ENCODE measurements at places on chromosomes 6 and 20.

DNA sequence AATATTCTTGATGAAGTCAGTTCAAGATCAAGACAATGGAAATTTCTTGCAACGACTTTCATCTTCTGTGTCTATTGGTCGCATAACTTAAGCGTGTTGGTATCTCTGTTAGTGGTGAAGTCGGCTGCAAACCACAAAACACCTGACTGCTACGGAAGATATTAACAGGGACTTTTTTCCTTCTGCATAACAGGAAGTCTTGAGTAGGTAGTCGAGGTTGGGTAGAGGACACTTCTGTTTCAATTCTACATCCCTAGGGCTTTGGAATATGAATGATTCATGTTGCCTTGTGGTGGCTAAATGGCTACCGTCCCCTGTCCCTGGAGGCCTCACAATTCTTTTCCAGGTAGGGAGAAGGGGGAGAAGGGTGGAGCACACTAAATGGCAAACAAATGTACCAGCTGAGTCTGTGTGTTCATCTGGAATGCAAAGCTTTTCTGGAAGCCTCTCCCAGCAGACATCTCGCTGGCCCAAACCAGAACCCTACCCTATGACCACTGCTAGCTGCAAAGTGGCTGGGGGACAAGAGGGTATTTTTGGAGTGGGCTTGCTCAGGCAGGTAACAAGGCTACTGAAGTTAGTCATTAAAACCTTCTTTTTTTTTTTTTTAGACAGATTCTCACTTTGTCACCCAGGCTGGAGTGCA lies 34.6 kb upstream of the NKX2-2 start:
- DNase-seq = no peak

GRCh38 chr6:90701146-90701781 lies 114.4 kb upstream of the MAP3K7 start:
- no peak for DNase-seq

GRCh38 chr20:43761386-43762340 lies 34.9 kb upstream of the GTSF1L start:
- DNase-seq = no peak

DNA sequence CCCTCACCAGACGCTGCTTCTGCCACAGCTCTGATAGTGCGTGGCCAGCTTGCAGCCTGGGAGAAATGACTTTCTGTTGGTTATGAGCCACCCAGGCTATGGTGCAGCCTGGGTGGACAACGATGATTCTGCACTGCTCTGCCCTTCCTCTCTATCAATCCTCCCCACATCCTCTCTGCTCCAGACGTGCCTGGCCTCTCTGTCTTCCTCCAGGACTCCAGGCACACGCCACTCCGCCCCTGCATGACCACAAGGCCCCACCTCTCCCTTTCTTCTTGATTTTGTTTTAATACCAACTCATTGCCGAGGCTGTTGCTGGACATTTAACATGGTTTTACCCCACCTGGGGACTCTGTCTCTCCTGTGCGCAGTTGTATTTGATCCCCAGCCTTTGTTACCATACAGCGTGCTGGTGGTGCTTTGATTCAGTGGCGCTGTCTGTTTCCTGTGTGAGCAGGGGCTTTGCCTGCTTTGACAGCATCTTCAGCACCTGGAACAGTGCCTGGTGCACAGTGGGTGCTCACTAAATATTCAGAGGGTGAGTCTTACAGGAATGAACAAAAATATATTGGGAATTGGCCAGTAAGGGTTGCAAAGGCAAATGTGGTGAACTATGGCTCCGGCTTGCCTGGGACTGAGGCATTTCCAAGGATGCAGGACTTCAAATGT lies 280.9 kb downstream of the CDH26 start:
- DNase-seq = no peak

- DNase-seq = no peak
These were observed 26.8 kb downstream of the JAG1 start for GRCh38 chr20:10646886-10647420.

DNA sequence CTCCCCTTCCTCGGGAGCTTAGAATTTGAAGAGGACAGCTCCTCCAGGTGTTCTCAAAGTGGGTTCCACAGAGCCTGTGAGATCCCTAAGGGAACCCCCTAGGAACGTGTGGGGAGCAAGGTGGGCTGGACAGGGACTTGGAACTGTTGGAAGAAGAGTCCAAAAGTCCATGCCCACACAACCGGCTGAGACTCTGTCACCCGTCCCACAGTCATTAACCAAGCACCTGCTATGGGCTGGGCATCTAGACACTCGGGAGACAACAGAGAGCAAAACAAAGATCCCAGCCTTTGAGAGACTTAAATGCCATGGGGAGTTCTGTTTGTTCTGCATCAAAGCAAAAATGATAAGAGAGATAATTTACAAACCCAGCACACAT lies 51.9 kb upstream of the SAYSD1 start:
- no peak for DNase-seq

DNA sequence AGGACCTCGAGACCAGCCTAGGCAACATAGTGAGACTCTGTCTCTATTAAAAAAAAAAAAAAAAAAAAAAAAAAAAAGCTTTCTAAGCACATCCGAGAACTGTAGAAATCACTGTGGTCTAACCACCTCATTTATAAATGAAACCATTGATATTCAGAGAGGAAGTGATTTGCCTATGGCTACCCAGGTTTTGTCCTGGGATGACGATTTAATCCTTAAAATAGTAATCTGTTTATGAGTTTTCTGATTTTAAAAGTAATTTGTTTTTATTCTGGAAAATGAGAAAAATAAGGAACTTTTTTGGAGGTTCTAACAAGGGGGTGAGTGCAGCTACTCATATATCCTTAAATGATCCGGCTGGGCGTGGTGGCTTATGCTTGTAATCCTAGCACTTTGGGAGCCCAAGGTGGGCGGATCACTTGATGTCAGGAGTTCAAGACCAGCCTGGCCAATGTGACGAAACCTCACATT lies 6.5 kb upstream of the BTN3A2 start:
- DNase-seq = no peak

DNA sequence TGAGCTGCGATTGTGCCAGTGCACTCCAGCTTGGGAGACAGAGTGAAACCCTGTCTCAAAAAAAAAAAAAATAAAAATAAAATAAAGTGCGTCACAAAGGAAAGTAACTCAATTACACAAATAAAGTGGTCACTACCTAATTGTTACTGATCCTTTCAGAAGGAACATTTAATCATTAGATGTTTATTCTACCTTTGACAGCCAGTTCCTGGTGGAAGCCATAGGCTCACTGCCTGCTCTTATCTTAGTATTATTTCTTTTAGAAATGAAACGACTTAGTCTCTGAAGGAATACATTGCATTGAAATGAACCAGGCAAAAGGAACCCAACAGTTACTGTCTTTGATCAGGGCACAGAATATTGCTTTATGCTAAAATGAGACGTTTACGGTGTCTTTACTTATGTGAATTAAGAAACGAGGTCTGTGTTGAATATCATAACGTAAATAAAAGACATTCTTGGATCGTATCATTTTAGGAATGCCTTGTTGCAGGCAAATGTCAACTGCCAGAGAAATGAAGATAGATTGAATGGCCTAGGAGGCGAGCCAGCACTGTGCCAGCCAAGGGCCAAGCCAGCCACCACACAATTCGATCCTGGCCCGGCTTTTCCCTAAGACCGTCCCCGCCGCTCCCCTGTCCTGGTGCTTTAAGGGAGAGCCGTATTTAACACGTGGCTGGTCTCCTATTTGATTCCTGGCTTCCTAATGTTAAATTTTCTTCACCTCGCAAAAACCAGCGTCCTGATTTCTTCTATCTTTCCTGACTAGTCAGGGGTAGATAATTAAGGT lies 136.7 kb upstream of the GMDS start:
- no peak for DNase-seq

- DNase-seq = no peak
These were observed 51.1 kb downstream of the BPIFB1 start for GRCh38 chr20:33334111-33334510.

GRCh38 chr6:157445277-157446009 lies 64.5 kb downstream of the ZDHHC14 start:
- DNase-seq = no peak

DNA sequence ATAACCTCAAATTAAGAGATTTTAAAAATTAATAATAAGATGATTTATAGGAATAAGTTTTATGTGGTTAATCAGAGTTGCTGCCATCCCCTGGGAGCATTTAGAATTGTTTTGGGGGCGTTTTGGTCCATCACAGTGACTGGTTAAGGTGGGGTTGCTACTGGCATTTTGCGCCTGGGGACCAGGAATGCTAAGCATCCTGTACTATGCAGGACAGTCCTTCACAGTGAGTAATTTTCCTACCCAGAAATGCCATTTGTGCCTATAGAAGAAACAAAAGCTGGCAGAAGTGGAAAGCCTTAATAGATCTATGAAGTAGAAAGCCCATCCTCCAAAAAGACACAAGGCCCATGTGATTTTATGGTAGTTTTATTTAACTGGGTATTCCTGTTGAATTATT lies 118.0 kb downstream of the ANKS1A start:
- no peak for DNase-seq

DNA sequence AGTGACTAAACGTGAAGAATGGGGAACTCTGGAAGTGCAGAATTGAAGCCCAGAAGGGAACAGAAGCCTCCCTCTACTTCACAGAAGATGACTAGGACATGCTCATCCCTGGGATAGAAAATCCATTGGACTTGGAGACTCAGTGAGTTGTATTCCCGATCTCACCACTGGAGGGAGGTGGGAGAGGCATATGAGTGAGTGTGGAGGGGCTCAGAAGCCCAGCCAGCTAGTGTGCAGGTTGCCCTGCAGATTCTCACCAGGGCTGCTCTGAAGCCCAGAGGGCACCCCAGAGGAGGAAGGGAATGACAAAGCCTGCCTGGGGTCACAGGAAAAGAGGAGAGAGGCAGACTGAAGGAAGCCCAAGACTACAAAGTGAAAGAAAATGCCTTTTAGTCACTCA lies 42.1 kb upstream of the HLA-E start:
- DNase-seq = no peak

DNA sequence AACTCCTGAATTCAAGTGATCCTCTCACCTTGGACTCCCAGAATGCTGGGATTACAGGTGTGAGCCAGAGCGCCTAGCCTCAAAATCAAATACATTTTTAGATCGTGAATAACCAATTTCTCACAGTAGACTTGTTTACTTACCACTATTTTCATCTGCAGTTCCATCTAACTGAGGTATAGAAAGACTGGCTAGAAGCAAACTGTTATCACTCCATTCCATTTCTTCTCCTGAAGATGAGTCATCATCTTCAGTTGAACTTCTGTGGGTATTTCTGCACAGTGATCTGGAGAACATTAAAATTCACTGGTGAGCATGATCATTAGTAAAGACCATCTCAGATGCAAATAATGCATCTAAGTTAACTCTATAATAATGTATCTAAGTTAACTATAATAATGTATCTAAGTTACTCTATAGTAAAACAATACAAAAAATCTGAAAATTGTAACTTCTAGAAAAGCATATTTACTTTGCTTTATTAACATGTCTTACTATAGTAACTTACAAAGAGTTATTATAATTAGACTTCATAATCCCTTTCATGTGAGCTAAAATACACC lies 105.4 kb downstream of the REV3L start:
- no peak for DNase-seq

DNA sequence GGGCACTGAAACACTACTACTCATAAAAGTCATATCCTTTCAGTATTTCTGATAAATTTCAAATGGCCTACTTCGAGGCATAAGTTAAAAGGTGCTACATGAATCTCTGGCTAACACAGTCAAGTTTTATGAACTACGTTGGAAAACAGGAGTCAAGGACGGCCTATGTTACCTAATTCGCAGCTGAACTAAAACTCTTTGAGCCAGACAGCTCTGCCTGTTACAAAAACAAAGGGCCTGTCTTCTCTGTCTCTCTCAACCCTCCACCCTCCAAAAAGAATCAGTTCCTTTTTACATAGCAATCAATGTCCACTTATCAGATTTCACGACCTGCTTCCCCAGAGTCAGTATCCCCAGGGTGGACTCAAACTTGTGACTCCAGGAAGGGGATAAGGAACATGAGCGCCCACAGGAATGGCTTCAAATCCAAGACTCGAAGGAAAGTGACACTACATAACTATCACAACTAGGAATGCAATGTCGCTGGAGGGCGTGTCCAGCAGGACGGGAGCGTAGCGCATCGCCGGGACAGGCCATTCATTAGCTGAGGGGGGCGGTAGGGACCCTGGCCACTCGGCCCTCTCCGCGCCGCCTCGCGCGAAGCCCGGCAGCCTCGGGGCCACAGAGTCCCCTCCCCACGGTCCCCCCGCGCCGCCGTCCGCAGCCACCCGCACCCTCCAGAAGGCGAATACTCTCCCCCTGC lies 591 bp downstream of the IBTK start:
- DNase-seq = peak; percentile 52

- DNase-seq = no peak
These were observed 4.1 kb downstream of the CCND3 start for GRCh38 chr6:41937472-41937860.

GRCh38 chr20:53524589-53525312 lies 68.9 kb downstream of the ZNF217 start:
- DNase-seq = no peak

- no peak for DNase-seq
These were observed 160.9 kb downstream of the CD83 start for GRCh38 chr6:14278446-14278845.

GRCh38 chr20:54648421-54649142 lies 173.2 kb downstream of the DOK5 start:
- DNase-seq = no peak

DNA sequence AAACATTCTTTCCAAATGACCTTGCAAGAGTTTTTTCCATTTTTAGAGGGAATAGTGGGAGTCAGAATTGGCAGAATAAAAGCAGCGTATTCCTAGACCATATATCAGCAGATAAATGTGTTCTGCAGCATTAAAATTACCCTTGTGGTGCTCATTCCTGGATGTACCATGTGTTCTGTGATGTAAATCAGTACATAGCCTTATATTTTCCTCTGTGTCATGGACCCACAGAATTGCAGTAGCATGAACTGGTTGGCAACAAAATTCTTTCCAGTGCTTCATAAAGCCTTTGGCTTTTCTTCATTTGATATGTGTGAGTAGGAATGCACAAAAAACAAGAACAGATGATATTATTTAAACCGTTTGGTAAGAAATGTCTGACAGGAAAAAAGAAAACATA lies 32.5 kb downstream of the ANKEF1 start:
- DNase-seq = no peak

GRCh38 chr20:829551-829950 lies 4.0 kb upstream of the FAM110A start:
- DNase-seq = no peak

GRCh38 chr6:28868873-28869272 lies 54.9 kb downstream of the TRIM27 start:
- no peak for DNase-seq

- DNase-seq = no peak
These were observed 22.9 kb downstream of the CNBD2 start for GRCh38 chr20:35991142-35991771.

DNA sequence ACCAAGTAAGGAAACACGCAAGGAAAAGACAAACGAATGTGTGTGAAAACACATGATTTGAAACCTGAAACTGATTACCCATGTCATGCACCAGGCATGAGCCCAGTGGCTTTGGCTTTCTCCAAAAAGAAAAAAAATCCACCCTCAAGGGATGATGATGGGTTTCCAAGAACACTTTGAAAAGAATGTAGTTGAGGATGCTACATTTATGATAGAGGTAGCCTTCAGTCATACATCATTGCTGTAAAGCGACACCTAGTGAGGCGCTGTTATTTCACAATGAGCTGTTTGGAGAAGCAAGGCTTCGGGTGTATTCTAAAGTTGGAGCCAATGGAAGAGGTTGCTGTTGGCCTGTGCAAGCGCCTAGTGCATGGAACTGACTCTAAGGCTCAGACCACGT lies 124.9 kb downstream of the SCML4 start:
- no peak for DNase-seq

- peak; percentile 29 for DNase-seq
These were observed 323.3 kb upstream of the NT5E start for GRCh38 chr6:85126485-85127167.

- DNase-seq = no peak
These were observed 260.0 kb downstream of the MMUT start for GRCh38 chr6:49202924-49203536.
